ENCODE measurements at places on chromosomes 2 and 18. TPM values are rescaled to one million over a fixed set of nuclear protein-coding genes. Genes with fewer than 3 reads are reported as not detected.

GRCh38 chr18:833197-833596 lies 21.2 kb upstream of the YES1 start:
- no peak for DNase-seq

DNA sequence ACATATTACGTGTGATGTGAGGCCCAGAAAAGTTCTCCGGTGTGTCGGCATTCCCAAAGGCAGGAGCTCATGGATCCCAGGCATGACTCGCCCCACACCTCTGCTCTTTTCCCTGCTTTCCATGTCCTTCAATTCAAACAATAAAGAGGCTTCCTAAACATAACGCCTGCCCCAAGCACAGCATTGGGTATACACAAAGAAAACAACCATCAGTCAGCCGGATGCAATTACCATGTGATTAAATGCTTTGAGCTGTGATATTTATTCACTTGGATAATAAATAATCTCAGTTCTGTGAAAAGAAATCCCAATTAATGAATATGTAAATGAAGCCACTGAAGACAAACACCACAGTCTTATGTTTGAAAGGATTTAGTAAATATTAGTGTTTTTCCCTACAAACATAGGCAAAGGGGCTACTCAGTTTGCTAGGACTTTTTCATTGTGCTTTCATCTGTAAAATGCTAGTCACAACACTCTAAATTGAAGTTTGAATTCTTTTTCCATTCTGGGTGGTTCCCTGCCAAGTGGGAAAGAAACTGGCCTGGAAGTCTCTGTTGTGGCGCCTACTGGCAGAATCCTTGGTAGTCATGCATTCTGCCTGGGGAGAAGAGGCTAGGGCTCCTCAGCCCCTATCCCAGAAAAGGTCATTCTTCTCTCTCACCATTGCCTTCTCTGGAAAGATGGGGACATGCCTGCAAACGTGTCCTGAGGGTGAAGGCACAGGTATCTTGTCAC lies 144.7 kb downstream of the COL6A3 start:
- no peak for DNase-seq

DNA sequence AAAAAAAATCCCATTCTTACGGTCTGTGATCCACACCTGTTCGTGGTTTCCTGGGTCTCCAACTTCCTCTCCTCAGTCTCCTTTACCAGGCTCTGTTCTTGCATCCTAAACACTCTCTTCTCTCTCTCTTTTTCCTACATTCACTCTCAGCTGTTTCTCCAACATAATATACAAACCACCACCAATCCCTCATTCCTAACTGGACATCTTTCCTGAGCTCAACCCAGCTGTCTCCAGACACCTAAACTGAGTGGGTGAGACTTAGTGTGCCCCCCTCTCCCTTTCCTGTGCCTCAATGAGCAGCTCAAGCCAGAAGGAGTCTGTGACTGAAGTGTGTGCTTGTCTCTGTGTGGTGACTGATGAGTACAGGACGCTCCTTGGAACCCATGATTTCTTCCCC lies 59.4 kb downstream of the LIPG start:
- DNase-seq, result no peak

GRCh38 chr2:215967590-215968378 lies 45.6 kb downstream of the MREG start:
- no peak for DNase-seq

DNA sequence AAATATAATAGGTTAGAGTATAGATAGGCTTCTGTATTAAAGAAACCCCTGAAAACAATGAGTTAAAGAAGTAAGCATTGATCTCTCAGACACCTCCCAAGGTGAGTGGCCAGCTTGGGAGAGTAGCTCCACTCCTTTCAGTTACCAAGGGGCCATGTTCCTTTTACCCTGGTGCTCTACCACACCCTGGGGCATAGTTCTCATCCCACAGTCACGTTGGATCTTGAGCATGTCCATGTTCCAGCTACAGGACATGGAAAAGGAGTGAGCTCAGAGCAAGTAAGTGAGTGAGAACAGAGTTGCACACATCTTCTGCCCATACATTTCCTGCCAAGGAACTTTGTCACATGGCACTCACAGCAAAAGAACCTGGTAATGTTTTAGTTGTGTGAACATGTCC lies 325.9 kb upstream of the SLC39A10 start:
- DNase-seq, result no peak

DNA sequence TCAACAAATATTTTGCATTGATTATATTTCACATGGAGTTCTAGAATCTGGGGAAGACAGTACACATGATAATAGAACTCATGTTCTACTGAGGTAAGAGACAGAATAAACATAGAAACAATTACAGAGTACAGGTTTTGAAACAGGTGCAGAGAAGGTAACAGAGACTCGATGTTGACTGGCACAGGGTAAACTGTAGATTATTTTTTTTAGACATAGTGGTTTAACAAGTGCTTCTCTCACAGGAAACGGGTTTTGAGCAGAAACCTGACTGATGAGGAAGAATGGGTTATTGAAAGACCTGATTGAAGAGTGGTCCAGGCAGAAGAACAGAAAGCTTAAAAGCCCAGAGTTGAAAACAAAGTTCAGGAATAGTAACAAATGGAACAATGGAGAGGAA lies 1002.5 kb upstream of the FAM98A start:
- no peak for DNase-seq

DNA sequence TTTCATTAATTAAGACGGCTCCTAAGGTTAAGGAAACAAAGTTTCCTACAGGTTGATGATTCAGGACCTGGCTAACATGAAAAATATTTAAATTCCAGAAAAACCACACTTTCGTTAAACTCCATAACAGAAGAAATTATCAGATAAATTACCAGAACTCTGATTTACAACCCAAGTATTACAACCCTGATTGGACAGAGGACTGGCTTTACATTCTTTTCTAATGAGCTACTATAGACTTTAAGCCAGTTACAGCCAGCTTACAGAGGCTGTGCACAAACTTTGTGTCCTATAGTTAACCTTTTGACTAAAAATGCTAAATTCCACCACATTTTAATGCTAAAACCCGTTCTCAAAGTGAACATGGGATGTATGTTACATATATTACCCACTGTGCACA lies 458.6 kb downstream of the KCNJ3 start:
- DNase-seq, result no peak

DNA sequence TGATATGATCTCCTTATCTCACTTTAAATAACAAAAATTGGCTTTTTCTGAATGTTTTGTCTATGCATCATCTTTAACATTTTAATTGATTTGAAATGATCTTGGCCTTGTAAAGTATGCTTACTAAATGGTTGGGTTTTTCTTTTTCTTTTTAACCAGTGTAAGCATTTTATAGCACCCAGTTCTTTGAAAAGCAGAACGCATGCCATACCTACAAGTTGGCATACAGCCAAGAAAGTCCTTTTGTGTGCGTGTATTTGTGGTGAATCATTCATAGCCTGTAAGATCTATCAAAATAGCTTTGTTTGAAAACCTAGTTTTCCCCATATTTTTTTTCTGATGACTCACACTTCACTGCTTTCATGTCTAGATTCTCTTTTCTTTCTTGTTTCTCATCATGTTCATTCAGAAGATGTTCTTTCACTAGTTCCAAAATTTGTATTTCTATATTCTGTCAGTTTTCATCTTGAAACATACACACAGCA lies 4.1 kb upstream of the VRK2 start:
- no peak for DNase-seq

The SPC25 gene
- 0.47 TPM for total RNA-seq

DNA sequence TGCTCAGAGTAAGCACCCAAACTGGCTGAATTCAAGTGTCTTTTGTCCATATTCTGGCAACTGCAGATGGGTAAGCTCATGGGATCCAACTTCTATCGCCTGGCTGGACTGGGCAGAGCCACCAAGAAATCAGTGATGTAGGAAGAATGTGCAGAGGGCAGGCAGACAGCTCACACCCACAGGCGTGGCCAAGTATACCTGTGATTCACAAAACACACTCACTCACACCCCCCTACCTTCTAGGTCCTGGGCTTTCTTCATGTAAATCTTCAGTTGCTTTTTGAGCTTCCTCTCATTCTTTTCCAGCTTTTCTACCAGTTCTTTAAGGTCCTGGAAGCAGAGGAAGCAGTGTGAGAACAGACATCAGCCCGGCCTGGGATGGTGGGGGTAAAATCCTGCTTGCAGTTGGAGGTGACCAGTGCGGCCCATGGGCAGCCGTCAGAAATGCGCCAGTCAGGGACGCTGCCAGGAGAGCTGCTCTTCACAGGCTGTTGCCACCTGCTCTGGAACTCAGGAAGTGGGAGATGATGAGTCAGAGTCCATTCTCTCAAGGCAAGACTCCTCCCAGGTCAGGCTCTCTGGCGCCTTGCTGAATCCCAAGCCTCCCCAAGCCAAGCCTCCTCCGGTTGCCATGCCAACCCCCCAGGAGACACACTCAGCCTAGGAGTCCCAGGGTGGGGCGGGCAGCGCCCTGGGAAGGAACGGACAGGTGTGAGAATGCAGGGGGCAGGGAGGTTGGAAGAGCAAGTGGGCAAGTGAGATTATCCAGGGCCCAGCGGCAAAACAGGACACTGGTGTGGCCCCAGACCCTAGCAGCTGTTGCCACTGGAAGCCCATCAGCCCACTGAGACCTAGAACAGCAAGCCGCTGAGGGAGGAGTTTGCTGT lies 36.2 kb upstream of the ACAA2 start:
- peak; percentile 54 for DNase-seq

DNA sequence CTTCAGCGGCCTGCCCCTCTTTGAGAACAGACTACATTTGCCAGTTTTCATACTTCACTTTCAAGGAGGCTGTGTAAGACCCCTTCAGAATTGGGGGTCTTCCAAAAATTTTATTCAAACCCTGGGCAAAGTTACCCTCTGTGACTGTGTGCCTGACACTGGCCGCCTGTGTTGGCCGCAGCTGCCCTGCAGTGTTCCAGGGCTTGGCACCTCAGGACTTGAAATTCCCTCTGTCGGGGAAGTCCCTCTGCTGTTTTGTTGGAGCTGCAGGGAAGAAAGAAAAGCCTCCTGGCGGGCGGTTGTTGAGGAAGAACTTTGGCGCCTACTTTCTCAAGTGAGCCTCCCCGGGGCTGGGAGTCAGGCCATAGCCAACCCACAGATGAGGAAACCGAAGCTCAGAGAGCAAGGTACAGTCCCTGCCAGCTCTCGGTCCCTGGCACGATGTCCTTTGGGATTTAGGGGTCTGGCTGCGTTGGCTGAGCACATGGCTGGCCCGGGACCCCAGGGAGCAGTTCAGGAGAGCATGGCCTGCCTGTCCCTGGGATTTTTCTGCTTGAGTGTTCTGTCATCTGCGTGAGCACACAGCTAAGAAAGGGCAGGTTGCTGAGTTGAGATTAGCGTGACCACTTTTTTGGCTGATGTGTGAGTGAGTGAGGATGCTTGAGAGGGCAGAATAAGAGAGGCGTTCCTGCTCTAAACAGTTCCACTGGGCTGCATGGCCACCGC lies 17.9 kb upstream of the ASB1 start:
- DNase-seq, result no peak

DNA sequence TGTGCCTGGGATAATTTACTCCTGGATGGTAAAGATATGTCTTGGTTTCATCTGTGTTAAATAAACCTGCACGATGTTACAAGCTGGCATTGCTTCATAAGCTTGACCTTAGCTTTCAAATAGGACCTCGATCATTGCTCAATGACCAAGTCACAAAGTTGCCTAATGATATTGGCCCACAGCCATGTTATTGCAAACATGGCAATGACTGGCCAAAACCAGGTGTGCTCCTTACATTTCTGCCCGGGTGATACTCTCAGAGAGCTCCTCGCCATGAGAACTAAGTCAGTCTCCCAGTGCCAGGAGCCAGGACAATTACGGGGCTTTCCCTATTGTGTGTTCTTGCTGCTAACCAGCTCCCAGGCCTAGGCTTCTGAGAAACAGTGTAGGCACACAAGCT lies 72.5 kb upstream of the CYP1B1 start:
- no peak for DNase-seq

The CTAGE1 gene
- not detected for total RNA-seq

All from ureter (tissue), 1 donor.